Stimulated activated CD4-positive, alpha-beta T cell treated with anti-CD3 and anti-CD28 coated beads, Interleukin-12 subunit alpha, Interleukin-12 subunit beta, amount 100 ng/mL, for 24 hours (primary cell): ENCODE measurements at places on chromosomes 1 and 21.

DNA sequence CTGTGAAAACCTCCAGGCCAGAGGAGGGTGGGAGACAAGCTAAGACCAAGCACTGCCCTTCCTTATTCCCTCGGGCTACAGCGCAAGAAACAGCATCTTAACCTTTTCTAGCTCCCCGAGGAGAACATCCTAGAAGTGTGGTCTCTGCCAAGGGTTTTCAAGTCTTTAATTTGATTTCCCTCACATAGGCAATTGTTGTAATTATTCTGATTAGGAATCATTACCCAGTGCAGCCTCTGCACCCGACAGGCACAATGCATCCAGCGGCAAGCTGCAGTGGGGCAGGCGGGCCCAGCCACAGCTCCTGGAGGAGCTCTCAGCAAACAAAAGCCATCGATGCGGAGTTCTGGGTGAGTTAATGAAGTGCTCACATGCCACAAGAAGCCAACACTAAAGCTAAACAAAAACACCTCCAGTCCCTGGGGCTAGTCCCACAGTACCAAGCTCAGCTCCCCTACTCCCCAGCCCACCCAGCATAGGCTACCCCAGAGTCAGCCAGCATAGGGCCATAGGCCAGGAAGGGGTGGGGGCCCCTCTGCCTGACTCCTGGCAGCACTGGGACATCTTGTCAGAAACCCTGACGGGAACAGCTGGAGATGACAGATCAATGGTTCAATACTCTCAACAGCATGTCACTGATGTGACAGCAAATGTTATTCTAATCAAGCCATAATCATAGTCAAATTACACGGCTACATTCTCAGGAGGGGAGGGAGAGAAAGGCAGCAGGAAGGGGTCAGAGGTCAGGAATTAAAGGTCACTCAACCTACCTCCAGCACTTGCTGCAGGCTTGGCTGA is 42.5 kb downstream of the ERI3 start:
- no peak for DNase-seq

DNA sequence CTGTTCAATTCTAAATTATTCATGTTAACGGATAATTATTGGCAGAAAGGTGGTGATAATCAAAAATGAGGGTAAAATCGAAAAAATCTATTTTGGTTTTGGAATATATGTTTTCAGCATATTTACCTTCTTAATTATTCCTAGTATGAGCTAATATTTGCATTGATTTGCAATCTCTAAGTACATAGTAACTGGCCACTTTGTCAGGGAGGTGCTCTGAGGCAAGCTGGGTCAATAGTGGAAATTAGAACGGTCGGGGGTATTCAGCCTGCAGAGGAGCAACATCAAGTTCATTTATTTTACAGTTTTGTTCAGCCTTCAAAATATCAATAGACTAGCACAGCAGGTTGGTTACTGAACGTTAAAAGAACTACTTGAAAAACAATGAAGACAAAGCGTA is 1.8 kb downstream of the OTUD7B start:
- DNase-seq = no peak

- peak; percentile 42 for DNase-seq
These were observed 72.0 kb upstream of the KCNA3 start for GRCh38 chr1:110746644-110747259.

GRCh38 chr1:226073184-226073950 is 10.9 kb downstream of the H3-3A start:
- no peak for DNase-seq

DNA sequence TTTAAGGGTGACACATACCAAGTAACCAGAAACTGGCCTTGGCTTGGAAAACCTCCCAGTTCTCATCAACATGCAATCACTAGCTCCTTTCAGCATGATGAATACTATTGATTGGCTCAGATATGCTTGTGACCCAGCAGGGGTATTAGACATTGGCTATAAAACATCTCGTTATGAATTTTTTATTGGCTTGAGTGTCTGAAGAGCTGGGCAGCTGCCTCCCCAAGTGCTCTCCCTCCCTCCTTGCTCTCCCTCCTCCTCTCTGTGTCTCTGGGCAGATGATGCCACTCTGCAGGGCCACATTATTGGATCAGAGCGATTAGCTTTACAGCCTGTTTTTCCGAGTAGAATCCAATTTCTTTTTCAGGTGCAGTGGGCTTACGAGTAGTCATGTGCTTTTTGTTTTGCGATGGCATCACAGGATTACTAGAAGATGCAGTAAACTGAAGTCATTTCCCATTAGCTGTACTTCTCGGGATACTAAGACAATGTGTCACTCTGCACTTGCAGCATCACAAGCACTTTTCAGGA is 79.3 kb upstream of the ATF3 start:
- no peak for DNase-seq

GRCh38 chr1:204523605-204524215 is 7.5 kb downstream of the MDM4 start:
- no peak for DNase-seq

DNA sequence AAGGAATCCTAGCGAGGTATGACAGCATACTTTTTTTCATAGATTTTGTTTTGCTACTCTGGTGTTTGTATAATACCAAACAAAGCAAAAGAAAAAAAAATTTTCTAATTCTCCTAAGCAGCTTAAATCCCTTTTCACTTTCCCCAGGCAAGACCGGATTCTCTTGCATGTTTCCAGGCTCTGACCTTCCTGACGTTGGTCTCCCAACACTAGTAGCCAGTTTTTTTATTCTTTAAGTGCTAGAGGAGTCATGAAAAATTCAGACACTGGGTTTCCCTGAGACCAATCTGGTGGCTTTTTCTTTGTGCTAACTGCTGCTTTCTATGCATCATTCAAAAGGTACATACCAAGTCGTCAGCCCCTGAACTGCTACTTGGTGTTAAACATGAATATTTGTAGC is 111.4 kb downstream of the ZNF326 start:
- DNase-seq = no peak

DNA sequence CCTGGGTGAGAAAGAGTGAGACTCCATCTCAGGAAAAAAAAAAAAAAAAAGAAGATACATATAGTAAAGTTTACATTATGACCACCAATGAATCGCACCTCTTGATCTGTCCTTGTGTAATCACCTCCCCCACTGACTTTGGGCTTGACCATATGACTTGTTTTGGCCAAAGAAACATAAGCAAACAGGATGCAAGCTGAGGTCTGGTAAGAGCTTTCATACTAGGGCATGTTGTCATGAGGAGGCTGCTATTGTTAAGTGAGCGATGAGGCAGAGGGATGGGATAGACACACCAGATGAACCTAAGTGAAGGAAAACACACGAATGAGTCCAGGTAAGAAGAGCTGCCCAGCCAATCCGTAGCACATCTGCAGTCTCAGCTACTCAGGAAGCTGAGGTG is 10.7 kb downstream of the ENAH start:
- DNase-seq = no peak

GRCh38 chr1:30866594-30866993 is 42.0 kb downstream of the SDC3 start:
- no peak for DNase-seq

- DNase-seq = no peak
These were observed 4.1 kb upstream of the ARHGEF10L start for GRCh38 chr1:17535300-17535936.

DNA sequence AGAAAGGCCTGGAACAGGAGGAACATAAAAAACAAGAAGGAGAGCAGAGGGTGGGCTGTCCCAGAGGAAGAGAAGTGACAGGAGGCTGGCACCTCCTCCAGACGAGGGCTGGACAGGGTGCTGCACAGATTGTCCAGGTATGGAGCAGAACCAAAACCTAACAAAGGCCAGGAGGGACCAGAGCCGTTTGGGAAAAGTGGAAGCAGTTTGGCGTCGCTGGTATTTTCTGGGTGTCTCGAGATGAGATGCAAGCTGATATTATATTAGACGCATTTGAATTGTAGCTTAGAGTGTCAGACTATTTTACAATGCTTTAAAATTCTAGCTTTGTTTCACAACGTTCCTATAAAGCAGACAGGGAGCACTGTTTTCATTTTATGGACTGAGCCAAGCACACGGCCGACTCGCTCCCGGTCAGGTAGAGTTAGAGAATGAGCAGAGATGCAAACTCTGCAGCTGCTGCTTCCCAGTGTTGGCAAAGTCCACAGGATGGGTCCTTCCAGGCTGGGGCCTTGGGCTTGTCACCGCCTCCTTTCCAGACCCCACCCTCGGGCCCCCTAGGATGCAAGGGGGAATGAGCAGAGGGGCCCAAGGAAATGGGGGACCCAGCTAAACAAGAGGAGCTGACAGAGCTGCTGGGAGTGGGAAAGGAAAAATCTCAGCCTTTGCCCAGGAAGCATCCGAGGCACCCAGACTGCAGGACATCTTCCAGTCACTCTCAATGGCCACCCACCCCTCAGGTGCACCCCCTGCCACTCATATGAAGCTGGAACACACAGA is 60.8 kb upstream of the TMPRSS2 start:
- no peak for DNase-seq

- no peak for DNase-seq
These were observed 148.4 kb upstream of the TMEM51 start for GRCh38 chr1:15005116-15005515.

GRCh38 chr21:43853851-43854772 is 10.9 kb upstream of the AGPAT3 start:
- no peak for DNase-seq

GRCh38 chr21:45999581-46000181 is 18.1 kb downstream of the COL6A1 start:
- DNase-seq = no peak

- DNase-seq = no peak
These were observed 1823.9 kb downstream of the PLA2G4A start for GRCh38 chr1:188652678-188653077.

DNA sequence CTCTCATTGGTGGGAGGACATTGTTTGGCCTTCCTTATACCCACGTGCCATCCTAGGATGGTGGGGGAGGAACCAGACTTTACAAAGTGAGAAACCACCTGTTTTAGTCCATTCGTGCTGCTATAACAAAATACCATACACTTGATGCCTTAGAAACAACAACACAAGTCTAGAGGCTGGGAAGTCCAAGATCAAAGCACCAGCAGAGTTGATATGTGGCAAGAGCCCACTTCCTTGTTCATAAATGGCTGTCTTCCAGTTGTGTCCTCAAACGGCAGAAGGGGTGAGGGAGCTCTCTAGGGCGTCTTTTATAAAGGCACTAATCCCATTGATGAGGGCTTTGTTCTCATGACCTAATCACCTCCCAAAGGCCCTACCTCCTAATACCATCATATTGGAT is 31.1 kb downstream of the CAPN8 start:
- no peak for DNase-seq

DNA sequence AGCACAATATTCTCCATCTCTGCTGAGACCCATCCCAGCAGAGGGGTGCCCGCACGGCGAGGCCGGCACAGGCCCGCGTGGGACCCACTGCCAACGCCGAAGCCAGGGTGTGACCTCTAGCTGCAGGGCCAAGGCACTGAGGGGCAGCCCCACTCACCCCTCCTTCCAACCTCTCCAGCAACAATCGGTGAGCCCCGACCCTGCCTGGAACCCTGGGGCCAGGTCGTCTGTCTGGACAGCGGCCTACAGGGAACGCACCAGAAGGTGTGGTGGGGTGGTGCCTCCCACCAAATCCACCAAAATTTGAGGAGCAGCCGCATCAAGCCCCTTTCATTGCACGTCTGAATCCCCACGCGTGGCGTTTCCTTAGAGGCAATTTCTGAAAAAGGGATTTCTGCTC is 63.0 kb upstream of the ADARB1 start:
- no peak for DNase-seq

- no peak for DNase-seq
These were observed 25.1 kb downstream of the C2CD2 start for GRCh38 chr21:41928621-41929220.

DNA sequence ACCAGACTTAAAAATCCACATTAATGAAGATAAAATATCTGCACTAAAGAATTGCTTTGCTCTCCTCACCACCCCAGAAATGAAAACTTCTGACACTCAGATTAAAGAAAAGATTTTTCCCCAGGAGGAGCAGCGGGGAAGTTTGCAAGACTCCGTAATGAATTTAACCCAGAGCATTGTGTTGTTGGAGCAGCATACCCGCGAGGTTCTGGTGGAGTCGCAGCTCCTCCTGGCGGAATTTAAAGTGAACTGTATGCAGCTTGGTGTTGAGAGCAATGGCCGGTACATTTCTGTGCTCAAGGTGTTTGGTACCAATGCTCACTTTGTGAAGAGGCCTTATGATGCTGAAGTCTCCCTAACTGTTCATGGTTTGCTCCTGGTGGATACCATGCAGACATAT is 46.4 kb downstream of the VPS13D start:
- no peak for DNase-seq

DNA sequence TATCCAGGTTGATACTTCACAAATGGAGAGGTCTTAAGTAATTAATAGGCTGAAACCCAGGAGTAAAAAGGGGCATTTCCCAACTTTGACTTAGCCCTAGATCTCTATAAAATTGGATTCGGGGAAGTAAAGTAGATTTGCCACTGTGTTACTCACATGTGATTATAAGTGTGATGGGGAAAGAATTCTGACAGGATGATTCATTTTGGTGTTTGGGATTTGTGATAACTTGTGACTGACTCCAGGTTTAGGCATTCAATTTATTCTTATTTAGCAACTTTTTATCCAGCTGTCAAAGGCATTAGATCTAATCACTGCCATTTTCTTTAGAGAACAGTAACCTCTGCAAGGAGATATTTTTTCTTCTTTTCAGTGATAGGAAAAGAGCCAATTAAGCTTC is 175.5 kb downstream of the ASTN1 start:
- DNase-seq = no peak

- DNase-seq = no peak
These were observed 50.1 kb downstream of the NDUFS5 start for GRCh38 chr1:39076127-39076798.

DNA sequence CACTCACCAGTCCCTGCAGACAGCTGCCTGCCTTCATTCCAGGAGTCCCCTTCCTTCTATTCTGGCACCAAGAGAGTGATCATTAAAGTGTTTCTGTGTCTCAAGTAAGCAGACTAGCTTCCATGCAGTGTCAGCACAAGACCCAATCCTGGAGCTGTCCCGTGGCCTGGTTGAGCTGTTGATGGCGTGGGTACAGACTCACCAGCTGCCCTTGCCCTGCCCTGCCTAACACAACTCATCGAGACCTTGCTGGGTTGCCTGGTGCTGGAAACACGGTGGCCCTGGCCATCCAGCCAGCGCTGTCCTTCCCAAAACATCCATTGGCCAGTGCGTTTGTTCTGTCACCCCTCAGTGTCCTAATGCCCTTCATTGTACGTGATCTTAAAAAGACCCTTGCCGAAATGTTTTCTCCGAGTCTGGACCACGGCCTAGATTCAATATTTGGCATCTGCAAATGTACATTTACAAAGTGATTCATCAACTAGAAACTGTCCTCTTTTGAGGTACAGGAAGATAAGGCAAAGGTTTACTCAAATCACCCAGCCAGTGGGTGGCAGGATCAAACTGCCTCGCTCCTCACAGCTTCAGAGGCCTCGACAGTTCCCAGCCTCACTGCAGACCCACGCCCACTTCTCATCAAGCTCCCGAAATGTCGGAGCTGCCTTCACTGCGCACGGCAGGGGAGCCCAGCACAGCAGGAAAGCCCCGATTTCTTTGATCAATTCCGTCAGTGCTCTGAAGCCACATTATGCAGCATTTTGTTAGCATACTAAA is 494.2 kb downstream of the KIF26B start:
- no peak for DNase-seq
